ENCODE measurements at places on chromosomes 3 and 15.

- no peak overlapping the region for H3K4me3 ChIP-seq
- DNase-seq = no peak
- no peak overlapping the region for H3K27ac ChIP-seq
These were observed 123.8 kb downstream of the SV2B start for GRCh38 chr15:91223863-91224262.

DNA sequence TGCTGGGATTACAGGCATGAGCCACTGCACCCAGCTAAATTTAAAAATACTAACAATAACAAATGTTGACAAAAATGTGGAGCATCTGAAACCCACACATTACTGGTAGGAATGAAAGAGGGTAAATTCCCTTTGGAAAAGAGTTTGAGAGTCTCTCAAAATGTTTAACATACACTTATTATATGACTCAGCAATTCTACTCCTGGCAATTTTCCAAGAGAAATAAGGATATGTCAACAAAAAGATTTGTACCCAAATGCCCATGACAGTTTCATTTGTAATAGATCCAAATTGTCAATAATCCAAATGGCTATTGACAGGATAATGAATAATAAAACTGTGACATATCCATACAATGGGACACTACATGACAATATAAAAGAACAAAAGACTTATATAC lies 9.0 kb downstream of the HCLS1 start:
- peaks cover 6% of the 10 kb centered on the region for H3K4me1 ChIP-seq
- no peak overlapping the region for H3K27ac ChIP-seq
- no peak for DNase-seq

DNA sequence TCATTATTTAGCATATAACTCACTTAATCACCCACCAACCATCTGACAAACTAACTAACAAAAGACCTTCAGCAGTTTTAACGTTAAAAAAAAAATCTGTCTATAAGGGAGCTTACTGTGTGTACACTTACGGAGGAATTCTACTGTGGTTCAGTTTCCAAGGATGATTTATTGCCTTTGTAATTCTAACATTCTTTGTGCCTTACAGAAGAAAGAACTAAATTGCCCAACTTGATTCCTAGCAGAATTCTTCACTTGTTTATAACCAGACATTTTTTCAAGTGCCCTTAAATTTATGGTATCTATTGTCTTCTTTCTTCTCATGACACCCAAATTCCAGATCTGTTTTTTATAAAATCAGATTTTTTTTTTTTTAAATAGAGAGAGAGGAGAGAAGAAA lies 119.7 kb upstream of the IGSF10 start:
- no peaks in the 10 kb centered on the region for H3K27me3 ChIP-seq
- no peak for DNase-seq
- no peak overlapping the region for H3K4me3 ChIP-seq
- no peaks in the 10 kb centered on the region for H3K36me3 ChIP-seq
- no peaks in the 10 kb centered on the region for H3K4me1 ChIP-seq

- H3K4me3 ChIP-seq = no peak overlapping the region
- H3K4me1 ChIP-seq = no peaks in the 10 kb centered on the region
- no peaks in the 10 kb centered on the region for H3K27me3 ChIP-seq
- H3K27ac ChIP-seq = no peak overlapping the region
- peak; percentile 8 for DNase-seq
These were observed 67.8 kb upstream of the IGF1R start for GRCh38 chr15:98580572-98580971.

DNA sequence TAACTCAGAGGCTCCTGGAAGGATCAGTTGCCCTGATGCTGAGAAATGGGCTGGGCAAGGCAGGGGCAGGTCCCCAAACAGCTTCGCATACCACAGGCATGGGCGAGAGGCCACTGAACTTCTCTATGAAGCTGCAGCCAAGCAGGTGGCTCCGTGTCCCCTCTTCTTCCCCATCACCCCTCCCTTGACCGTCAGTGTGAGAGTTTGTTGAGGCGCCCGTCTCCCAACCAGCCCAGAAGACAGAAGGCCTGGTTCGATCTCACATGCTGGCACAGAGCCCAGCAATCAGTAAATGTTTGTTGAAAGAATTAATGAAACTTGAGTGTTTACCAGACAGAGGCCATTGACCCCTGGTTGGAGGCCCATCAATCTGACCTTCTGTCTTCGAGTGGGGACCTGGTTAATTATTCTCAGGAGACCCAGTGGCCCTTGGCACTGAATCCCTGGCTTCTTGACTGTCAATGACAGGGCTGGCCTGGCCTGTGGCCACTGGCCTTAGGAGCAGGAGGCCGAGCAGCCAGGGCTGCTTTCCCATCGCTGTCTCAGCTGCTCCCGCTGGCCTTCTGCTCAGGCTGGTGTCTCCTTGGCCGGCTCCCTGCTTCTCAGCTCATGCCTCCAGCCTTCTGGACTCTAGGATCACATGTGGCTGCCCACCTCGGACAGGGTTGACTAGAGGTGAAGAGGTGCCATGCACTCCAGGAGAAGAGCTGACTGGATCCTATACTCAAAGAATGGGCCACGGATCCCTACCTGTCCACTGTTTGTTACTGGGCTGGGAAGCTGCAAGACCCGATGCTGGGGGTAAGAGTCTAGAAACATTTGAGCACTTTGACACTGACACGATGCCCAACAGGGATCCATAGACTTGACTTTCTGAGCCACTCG lies 113.4 kb downstream of the ASB7 start:
- H3K36me3 ChIP-seq = no peaks in the 10 kb centered on the region
- H3K27ac ChIP-seq = no peak overlapping the region
- DNase-seq = no peak
- no peaks in the 10 kb centered on the region for H3K4me1 ChIP-seq
- H3K4me3 ChIP-seq = no peak overlapping the region
- H3K27me3 ChIP-seq = no peaks in the 10 kb centered on the region

- peaks cover 30% of the 10 kb centered on the region for H3K4me1 ChIP-seq
- no peaks in the 10 kb centered on the region for H3K36me3 ChIP-seq
- no peak overlapping the region for H3K4me3 ChIP-seq
- no peak for DNase-seq
- H3K27ac ChIP-seq = peak overlapping the region; percentile 95
- H3K27me3 ChIP-seq = no peaks in the 10 kb centered on the region
These were observed 17.8 kb downstream of the PLXNA1 start for GRCh38 chr3:127000761-127001160.

- no peak overlapping the region for H3K27ac ChIP-seq
- no peaks in the 10 kb centered on the region for H3K36me3 ChIP-seq
- H3K4me1 ChIP-seq = no peaks in the 10 kb centered on the region
- no peaks in the 10 kb centered on the region for H3K27me3 ChIP-seq
These were observed 40.8 kb downstream of the GOLGA6L1 start for GRCh38 chr15:23095796-23096195.

- H3K36me3 ChIP-seq = no peaks in the 10 kb centered on the region
- H3K4me1 ChIP-seq = no peaks in the 10 kb centered on the region
These were observed 445.0 kb upstream of the TGFBR2 start for GRCh38 chr3:30161375-30161774.

DNA sequence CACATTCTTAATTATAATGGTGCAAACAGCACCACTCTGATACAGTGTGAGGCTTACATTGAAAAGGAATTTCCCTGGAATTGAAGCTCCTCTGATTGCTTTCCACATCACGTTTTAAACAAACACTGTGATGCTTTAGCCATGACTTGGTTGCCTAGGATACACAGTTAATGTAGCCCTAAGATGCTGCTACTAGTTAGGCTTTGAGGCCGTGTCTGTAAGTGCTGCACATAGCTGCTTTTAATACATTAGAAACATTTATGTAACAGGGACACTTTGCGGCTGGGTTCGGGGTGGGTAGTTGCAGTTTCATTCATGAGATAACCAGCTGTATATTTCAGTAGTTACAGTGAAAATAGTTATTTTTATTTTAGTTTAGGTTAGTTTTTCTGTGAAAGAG lies 334.7 kb downstream of the NLGN1 start:
- H3K4me1 ChIP-seq = no peaks in the 10 kb centered on the region
- DNase-seq = no peak
- no peaks in the 10 kb centered on the region for H3K36me3 ChIP-seq
- no peak overlapping the region for H3K27ac ChIP-seq

- H3K4me1 ChIP-seq = no peaks in the 10 kb centered on the region
- H3K27ac ChIP-seq = no peak overlapping the region
- no peak for DNase-seq
- H3K4me3 ChIP-seq = no peak overlapping the region
- H3K36me3 ChIP-seq = no peaks in the 10 kb centered on the region
- no peaks in the 10 kb centered on the region for H3K27me3 ChIP-seq
These were observed 433.1 kb downstream of the EPHB1 start for GRCh38 chr3:135228201-135228600.

- no peak overlapping the region for H3K27ac ChIP-seq
- no peaks in the 10 kb centered on the region for H3K27me3 ChIP-seq
- H3K36me3 ChIP-seq = no peaks in the 10 kb centered on the region
- no peak overlapping the region for H3K4me3 ChIP-seq
- no peak for DNase-seq
- H3K4me1 ChIP-seq = no peaks in the 10 kb centered on the region
These were observed 387.6 kb upstream of the CBLB start for GRCh38 chr3:106256249-106256957.

GRCh38 chr15:40450047-40450446 lies 9.3 kb downstream of the BAHD1 start:
- H3K4me3 ChIP-seq = no peak overlapping the region
- H3K4me1 ChIP-seq = no peaks in the 10 kb centered on the region
- no peak for DNase-seq
- no peaks in the 10 kb centered on the region for H3K27me3 ChIP-seq
- no peaks in the 10 kb centered on the region for H3K36me3 ChIP-seq

DNA sequence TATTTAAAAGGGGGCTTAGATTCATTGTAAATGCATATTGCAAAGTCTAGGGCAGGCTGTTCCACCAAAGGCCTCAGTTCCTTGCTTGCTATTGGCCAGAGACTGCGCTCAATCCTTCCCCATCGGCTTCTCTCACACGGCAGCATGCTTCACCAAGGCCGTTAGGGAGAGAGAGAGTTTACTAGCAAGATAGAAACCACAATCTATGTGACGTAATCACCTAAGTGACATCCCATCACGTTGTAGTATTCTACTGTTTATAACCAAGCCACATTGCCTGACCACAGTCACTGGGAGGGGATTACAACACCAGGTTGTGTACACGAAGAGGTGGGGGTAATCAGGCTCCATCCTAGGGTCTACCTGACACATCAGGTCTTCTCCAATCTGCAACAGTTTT lies 16.0 kb upstream of the NPAP1 start:
- no peaks in the 10 kb centered on the region for H3K36me3 ChIP-seq
- no peak overlapping the region for H3K4me3 ChIP-seq
- H3K27me3 ChIP-seq = no peaks in the 10 kb centered on the region

DNA sequence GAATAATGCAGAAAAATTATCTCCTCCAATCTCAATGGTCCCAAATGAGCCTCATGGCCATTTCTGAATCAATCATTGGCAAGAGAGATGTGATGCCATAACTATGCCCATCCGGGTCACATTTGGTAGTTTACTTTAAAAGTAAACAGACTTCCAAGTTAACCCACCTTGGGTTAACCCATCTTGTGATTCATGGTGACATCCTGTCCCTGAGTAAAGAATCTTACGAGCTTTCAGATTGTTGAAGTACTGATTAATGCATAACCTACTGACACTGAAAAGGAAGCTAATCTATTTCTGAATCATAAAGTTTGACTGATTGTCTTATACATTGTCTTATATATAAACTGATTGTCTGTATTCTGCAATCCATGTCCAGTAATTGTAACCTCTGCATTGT lies 467.2 kb upstream of the AGTR1 start:
- DNase-seq = no peak
- H3K36me3 ChIP-seq = no peaks in the 10 kb centered on the region
- no peak overlapping the region for H3K4me3 ChIP-seq
- H3K4me1 ChIP-seq = no peaks in the 10 kb centered on the region

DNA sequence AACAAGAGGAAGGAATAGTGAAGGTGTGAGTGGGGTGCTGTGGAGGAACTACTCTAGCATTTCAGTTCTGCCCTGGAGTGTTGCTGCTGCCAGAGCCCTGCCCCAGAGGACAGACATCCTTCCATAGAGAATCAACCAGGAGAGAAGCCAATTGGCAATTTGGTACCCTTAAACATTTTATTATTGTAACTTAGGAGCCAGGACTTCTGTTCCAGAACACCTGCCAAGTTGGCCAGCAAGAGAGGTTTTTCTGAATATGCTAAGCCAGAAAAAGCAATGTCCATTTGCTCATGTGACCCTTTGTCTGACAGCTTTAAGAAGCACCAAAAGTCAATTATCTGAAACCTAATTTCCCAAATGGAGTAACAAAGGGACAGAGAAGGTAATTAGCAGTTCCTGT lies 264.9 kb downstream of the MEX3B start:
- no peaks in the 10 kb centered on the region for H3K27me3 ChIP-seq
- H3K36me3 ChIP-seq = no peaks in the 10 kb centered on the region
- H3K27ac ChIP-seq = no peak overlapping the region
- no peak overlapping the region for H3K4me3 ChIP-seq
- H3K4me1 ChIP-seq = no peaks in the 10 kb centered on the region
- no peak for DNase-seq

DNA sequence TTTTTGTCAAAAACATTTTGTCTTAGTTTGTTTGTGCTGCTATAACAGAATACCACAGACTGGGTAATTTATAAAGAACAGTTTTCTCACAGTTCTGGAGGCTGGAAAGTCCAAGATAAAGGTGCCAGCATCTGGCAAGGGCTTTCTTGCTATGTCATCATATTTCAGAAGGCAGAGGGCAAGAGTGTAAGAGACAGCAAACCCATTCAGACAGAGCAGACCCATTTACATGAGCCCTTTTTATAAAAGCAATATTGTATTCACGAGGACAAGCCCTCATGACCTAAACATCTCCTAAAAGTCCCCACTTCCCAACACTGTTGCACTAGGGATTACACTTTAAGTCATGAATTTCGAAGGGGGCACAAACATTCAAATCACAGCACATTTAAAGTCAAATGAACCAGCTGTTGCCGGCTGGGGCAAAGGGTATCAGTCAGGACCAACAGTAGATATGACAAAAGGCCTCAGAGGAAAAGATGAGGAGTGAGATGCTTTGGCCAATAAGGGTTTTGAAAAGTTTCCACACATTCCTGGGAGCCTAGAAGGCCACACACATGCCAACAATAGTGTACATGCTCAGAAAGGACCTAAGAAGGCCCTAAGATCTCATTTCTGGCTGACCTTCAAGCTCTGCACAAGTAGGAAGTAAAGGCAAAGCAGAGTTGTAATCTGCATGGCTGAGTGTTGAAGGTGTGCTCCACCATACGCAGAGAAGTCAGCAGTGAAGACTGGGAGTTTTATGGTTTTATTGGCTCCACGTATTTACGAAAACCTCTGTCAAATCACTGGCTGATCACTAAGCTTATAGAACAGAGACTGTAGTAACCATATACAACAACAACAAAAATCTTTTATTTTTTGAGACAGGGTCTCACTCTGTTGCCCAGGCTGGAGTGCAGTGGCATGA lies 37.9 kb downstream of the UQCC5 start:
- no peak for DNase-seq
- no peak overlapping the region for H3K4me3 ChIP-seq
- no peak overlapping the region for H3K27ac ChIP-seq

DNA sequence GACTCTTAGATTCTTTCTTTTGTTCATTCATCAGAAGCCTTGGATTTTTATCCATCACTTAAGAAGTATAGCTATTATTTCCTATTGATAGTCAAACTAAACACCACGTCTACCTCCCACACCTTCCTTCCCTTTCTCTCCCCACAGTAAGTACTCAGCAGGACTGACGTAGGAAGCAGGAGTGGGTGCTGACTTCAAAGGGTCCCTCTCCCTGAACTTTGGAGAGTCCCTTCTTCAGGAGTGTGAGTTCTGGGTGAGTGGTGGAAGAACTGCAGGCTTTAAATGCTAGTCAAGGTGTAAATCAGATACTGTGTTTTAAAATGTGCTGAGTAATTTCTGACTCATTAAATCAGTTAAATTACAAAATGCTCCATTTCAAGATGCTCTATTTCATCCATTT lies 126.5 kb upstream of the BFSP2 start:
- no peaks in the 10 kb centered on the region for H3K36me3 ChIP-seq
- H3K4me3 ChIP-seq = no peak overlapping the region
- H3K27ac ChIP-seq = no peak overlapping the region
- H3K27me3 ChIP-seq = no peaks in the 10 kb centered on the region
- no peak for DNase-seq
- H3K4me1 ChIP-seq = no peaks in the 10 kb centered on the region
